ENCODE measurements at places on chromosomes 2 and 18. TPM values are rescaled to one million over a fixed set of nuclear protein-coding genes. Genes with fewer than 3 reads are reported as not detected.
A peak's percentile ranks its signal among the peaks of the same experiment; 100 is the strongest.

DNA sequence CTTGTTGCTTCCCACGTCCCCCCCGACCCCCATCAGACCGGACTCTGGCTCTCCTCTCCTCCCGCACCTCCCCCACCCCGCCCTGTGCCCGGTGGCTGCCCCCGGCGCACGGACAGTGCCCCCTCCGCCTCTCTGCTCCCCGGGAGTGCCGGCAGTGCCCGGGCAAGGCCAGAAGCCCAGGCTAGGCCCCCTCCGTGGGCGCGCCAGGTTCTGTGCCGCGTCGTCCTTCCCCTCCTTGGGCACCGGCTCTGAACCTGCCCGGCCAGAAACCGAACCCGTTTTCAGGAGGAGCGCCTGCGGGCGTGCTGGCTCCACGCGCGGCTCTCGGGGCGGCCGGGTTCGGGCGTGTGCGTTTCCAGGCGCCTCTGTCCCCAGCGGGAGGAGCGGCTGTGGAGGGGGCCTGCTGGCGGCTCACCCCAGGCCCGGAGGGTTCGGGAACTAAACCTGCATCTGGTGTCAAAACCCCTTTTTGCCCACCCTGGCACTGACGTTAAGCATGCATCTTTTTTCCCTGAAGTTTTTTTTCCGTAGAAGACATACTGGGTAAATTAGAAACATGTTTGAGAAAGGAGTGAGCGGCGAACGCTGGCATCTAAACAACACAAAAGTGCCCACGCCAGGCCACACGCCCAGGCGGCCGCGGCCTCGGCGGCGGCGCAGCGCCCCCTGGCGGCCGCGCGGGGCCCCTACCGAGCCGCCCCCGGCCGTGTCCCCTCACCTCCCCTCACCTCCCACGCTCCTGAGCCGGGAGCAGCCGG lies 123.9 kb upstream of the SLC1A4 start:
- H3K27ac ChIP-seq, result no peak overlapping the region
- H3K27me3 ChIP-seq, result peaks cover 5% of the 10 kb centered on the region
- peak overlapping the region; percentile 57 for H3K4me3 ChIP-seq

DNA sequence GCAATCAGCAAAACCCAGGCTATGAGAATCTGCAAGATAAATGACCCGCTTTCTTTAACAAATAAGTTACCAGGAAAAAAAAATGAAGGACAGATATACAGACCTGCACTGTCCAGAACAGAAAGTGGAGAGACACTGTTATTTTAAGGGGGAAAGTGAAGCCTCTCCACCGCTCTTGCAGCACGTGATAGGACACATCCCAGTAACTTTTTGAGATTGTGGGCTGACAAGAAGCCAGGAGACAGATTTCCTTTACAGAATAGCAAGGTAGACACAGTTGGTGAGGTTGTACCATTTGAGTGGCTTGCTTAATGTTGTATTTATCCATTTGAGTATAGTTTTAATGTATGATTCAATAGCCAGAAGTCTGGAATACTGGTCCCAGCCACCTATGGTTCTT lies 13.0 kb downstream of the TMEM169 start:
- H3K27me3 ChIP-seq, result no peaks in the 10 kb centered on the region
- no peak overlapping the region for H3K4me3 ChIP-seq
- peaks cover 1% of the 10 kb centered on the region for H3K36me3 ChIP-seq
- peaks cover 13% of the 10 kb centered on the region for H3K4me1 ChIP-seq

GRCh38 chr2:130875935-130876334 lies 39.2 kb downstream of the ARHGEF4 start:
- H3K27ac ChIP-seq, result no peak overlapping the region
- H3K36me3 ChIP-seq, result no peaks in the 10 kb centered on the region
- H3K4me1 ChIP-seq, result no peaks in the 10 kb centered on the region
- H3K4me3 ChIP-seq, result no peak overlapping the region

- no peaks in the 10 kb centered on the region for H3K4me1 ChIP-seq
- no peak overlapping the region for H3K27ac ChIP-seq
- H3K36me3 ChIP-seq, result no peaks in the 10 kb centered on the region
- peaks cover 2% of the 10 kb centered on the region for H3K27me3 ChIP-seq
Observed at GRCh38 chr2:173520918-173521317, 166.2 kb downstream of the CDCA7 start.

DNA sequence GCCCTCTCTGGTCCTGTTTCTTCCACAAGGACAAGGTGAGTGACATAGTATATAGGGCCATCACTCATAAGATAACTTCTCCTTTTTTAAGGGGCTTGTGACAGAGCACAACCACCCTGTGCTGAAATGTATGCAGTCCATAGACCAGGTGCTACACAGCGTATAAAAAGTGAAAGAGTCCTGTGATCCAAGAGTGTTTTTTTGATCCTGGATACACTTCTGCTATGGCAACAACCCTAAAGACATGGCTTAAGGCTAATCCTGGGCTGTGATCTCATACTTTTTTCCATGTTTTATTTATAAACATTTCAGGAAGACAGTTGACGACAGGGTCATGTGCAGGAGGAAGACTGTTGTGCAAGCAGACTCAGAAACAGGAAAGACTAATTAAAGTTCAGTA lies 400.5 kb upstream of the TCF4 start:
- no peaks in the 10 kb centered on the region for H3K36me3 ChIP-seq
- no peaks in the 10 kb centered on the region for H3K27me3 ChIP-seq
- no peak for DNase-seq
- H3K4me3 ChIP-seq, result no peak overlapping the region

DNA sequence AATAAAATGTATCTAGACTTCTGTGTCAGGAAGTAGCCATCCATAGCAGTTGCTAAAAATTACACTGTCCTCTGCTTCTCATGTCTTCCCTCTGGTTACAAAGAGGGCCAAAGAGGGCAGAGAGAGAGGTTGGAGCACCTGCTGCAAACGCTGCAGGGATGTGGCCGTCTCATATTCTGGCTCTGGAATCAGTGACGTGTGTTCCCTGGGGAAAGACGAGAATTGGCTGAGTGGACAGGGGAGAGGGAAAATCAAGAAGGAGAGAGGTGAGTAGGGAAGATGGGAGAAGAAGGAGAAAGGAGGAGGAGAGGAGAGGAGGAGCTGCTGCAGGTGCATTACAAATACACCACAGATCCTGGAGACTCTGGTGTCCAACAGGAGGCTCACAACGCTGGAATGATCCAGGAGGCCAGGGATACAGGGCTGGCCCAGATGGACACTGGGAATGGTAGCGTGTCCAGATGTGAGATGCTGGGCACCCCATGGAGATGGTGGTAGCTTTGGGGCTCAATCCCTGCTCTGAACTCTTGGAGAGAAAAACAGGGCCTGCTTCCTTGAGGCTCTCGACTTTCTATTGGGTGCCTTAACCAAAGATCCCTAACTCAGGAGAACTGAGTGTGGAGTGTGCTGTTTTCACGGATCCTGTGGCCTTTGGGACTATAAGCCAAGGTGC lies 118.4 kb upstream of the PXDN start:
- no peaks in the 10 kb centered on the region for H3K36me3 ChIP-seq
- no peak overlapping the region for H3K27ac ChIP-seq
- no peak overlapping the region for H3K4me3 ChIP-seq

DNA sequence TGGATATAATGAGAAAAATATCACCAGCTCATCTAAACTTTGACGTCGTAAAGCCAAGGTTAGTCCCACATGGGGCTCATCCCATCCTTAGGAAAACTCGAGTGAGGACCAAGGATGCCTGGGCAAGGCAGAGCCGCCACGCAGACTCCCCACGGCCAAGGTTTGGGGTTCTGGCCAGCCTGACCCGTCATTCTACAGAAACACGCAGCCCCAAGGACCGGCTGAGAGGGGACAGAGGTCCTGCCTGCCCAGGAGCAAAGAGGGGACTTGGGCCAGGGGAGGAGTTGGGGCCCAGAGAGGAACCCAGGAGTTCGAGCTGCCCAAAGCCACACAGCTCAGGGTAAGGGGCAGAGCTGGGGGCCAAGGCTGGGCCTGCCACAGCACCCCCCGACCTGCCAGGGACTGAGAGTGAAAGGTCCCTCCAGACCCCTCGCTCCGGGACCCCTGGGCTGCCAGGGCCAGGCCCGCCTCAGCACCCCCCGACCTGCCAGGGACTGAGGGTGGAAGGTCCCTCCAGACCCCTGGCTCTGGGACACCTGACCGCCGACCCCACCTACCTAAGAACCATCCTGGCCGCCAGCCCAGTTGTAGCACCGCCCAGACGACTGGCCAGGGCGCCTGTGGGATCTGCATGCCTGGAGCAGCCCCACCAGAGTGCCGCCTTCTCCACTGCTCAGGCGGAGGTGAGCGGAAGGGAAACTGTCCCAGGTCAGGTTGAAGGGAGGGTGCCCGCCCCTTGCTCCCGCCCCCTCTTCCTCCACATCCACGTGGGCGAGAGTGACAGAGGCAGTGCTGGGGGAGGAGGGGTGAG lies at the start of gene PDCD1:
Gene PDCD1, minus strand, starts transcription at position 689 of the 811 bp plus-strand sequence. Its CDS starts 56 bp downstream, at position 633.
- peaks cover 47% of the 10 kb centered on the region for H3K4me1 ChIP-seq
- peaks cover 19% of the 10 kb centered on the region for H3K36me3 ChIP-seq
- no peaks in the 10 kb centered on the region for H3K27me3 ChIP-seq
- peak within 1 kb of the TSS; percentile 95 for H3K27ac ChIP-seq

GRCh38 chr18:22604986-22605421 lies 187.3 kb upstream of the CTAGE1 start:
- H3K4me3 ChIP-seq, result no peak overlapping the region
- no peaks in the 10 kb centered on the region for H3K4me1 ChIP-seq
- DNase-seq, result no peak

Gene CLEC4F
- total RNA-seq, result not detected

GRCh38 chr2:64837116-64837731 lies 152.0 kb upstream of the SLC1A4 start:
- no peaks in the 10 kb centered on the region for H3K27me3 ChIP-seq
- H3K4me3 ChIP-seq, result no peak overlapping the region
- H3K36me3 ChIP-seq, result no peaks in the 10 kb centered on the region
- DNase-seq, result no peak
- no peak overlapping the region for H3K27ac ChIP-seq
- H3K4me1 ChIP-seq, result peaks cover 2% of the 10 kb centered on the region

Gene CHST9
- not detected for total RNA-seq

Gene TRIM43B
- total RNA-seq, result not detected

GRCh38 chr2:236507393-236508085 lies 62.1 kb upstream of the ACKR3 start:
- peaks cover 14% of the 10 kb centered on the region for H3K4me1 ChIP-seq
- no peaks in the 10 kb centered on the region for H3K36me3 ChIP-seq
- peak; percentile 61 for DNase-seq
- no peak overlapping the region for H3K27ac ChIP-seq
- peak overlapping the region; percentile 40 for H3K4me3 ChIP-seq
- peaks cover 30% of the 10 kb centered on the region for H3K27me3 ChIP-seq

Gene CD302
- total RNA-seq, result 0.55 TPM

DNA sequence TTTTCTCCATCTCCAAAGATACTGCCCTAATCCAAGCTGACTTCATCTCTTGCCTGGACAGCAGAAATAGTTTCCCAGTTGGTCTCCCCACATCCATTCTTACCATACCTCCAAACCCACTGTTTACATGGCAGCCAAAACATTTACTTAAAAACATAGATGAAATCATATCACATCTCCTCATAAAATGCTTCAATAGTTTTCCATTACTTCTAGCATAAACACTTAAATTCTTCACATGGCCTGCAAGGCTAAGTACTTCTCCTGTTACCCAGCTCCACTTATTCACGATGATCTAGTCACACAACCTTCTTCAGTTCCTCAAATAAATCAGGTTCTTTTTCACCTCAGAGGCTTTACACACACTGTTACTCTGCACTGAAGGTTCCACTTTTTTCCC lies 185.8 kb upstream of the ACVR2A start:
- no peaks in the 10 kb centered on the region for H3K36me3 ChIP-seq
- no peaks in the 10 kb centered on the region for H3K27me3 ChIP-seq
- no peak for DNase-seq
- no peak overlapping the region for H3K4me3 ChIP-seq

- no peak for DNase-seq
- no peaks in the 10 kb centered on the region for H3K4me1 ChIP-seq
- no peak overlapping the region for H3K27ac ChIP-seq
- H3K36me3 ChIP-seq, result no peaks in the 10 kb centered on the region
Observed at GRCh38 chr2:118635891-118636290, 211.6 kb downstream of the EN1 start.

DNA sequence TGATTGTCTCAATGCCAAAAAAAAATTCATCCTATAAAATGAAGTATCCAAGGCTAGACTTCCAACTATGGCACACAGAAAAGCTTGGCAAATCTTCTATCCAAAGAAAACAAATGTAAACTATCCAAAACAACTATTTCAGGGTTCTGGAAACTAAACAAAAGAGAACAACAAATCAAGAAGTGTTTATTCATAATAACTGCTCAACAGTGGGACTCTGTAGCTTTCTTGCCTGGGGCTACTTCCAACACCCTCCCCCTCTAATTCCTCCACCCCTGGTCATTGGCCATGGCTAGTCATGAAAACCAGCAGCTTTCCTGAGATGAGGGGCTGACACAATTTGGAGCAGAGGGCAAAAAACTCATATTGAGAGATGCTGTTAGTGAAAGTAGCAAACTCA lies 107.0 kb downstream of the EXOC6B start:
- no peak overlapping the region for H3K27ac ChIP-seq
- H3K36me3 ChIP-seq, result peaks cover 9% of the 10 kb centered on the region
- H3K4me1 ChIP-seq, result no peaks in the 10 kb centered on the region
- H3K4me3 ChIP-seq, result no peak overlapping the region
- no peak for DNase-seq

GRCh38 chr18:77111951-77112746 lies 20.4 kb downstream of the MBP start:
- H3K27ac ChIP-seq, result no peak overlapping the region
- peaks cover 83% of the 10 kb centered on the region for H3K4me1 ChIP-seq
- no peak overlapping the region for H3K4me3 ChIP-seq
- no peaks in the 10 kb centered on the region for H3K27me3 ChIP-seq

Gene MAP2
- 0.07 TPM for total RNA-seq

DNA sequence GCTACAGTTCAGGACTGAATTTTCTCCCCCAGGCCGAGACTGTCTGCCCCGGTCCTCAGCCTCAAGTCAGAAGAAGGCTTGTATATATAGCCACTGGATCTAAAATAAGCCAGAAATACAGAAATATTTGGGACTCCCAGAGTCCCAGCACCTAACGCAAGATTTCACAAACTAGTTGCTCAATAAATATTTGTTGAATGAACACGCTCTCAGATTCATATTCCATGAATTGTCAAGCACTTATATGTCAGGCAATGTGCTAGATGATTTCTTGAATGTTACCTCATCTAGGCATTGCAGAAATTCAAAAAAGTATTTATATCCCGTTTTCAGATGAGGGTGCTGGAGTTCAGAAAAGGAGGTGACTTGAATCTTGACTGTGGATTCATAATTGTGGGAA lies 163.7 kb upstream of the KLHL29 start:
- no peaks in the 10 kb centered on the region for H3K36me3 ChIP-seq
- no peaks in the 10 kb centered on the region for H3K4me1 ChIP-seq
- no peaks in the 10 kb centered on the region for H3K27me3 ChIP-seq

Gene KLHL41
- 0.55 TPM for total RNA-seq

- peaks cover 2% of the 10 kb centered on the region for H3K36me3 ChIP-seq
- H3K27ac ChIP-seq, result no peak overlapping the region
- no peak for DNase-seq
Observed at GRCh38 chr18:69790649-69791048, 157.0 kb downstream of the CD226 start.

All from activated CD4-positive, alpha-beta memory T cell treated with anti-CD3 and anti-CD28 coated beads for 36 hours (primary cell).